ENCODE measurements at places on chromosomes 2 and 18.

DNA sequence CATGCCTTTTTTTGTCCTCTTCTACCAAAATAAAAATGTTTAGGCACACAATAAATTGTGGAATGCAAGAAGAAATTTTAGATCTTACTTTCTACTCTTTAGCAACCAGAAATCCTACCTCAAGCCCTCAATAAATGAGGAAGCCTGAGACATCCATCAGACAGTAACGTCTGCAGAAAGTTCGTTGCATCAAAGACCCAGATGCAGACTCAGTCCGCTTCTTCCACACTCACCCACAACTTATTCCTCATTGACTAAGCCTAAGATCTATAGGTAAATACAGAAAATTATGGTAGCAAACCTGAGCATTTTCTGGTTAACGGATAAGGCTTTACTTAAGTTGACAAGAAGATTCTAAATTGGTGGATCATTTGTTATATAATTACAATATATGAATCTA lies 579.4 kb upstream of the ID2 start:
- H3K4me1 ChIP-seq, result peaks cover 12% of the 10 kb centered on the region
- no peak overlapping the region for H3K4me3 ChIP-seq
- DNase-seq, result no peak
- no peaks in the 10 kb centered on the region for H3K27me3 ChIP-seq
- H3K27ac ChIP-seq, result no peak overlapping the region

- no peak overlapping the region for H3K4me3 ChIP-seq
- H3K27ac ChIP-seq, result no peak overlapping the region
- no peaks in the 10 kb centered on the region for H3K27me3 ChIP-seq
- H3K4me1 ChIP-seq, result peaks cover 11% of the 10 kb centered on the region
- no peak for DNase-seq
- no peaks in the 10 kb centered on the region for H3K36me3 ChIP-seq
Measured at GRCh38 chr18:36378205-36378604, 80.7 kb downstream of the FHOD3 start.

- peaks cover 28% of the 10 kb centered on the region for H3K4me1 ChIP-seq
Measured at GRCh38 chr18:23870676-23871380, 143.7 kb upstream of the TTC39C start.

DNA sequence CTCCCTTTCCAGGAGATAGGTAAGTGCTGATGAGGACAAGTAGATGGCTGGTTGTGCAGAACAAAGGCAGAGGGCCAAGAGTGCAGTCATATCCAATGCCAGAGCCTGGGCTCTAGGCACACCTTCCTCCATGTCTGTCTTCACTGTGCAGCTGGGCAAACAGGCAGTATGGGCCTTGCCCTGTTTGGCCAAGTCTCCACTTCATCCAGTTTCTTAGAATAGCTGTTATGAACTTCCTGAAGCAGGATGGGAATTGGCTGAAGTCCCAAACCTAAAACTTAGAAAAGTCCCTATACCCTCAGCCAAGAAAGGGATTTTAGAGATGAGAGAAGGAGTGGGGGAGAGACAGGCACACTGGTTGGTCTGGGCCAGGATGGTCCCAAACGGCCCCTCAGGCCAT lies 37.5 kb upstream of the CYP26B1 start:
- H3K36me3 ChIP-seq, result no peaks in the 10 kb centered on the region
- H3K4me3 ChIP-seq, result no peak overlapping the region
- H3K4me1 ChIP-seq, result no peaks in the 10 kb centered on the region
- no peak for DNase-seq
- no peak overlapping the region for H3K27ac ChIP-seq
- no peaks in the 10 kb centered on the region for H3K27me3 ChIP-seq

DNA sequence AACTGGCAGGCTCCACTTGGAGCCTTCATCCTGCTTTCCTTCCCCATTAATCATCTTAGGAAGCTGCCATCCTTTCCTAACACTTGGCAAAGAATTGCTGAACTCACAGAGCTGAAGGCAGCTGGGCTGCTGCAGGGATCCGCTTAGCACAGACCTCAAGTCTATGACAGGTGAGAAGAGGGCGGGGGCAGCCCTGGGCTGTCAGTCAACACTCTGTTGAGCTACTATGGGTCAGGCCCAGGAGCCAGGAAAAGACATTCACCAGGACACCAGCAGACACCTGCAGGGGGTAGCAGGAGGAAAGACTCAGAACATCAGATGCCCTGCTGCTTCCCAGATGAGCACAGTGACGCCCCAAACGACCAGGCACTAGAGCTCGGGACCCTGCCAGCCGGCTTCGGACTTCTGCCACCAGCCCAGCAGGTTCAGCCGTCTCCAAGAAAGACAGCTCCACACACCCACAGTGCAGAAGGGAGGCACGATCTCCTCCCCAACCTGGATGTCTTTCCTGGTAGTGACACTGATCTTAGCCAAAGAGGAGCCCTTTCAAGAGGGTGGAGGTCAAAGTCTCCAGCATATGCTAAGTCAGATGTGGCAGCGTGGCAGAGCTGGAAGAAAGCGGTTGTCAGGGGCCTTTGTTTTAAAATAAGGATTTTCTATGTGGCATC lies 55.2 kb downstream of the SNORC start:
- no peaks in the 10 kb centered on the region for H3K27me3 ChIP-seq
- H3K4me3 ChIP-seq, result peak overlapping the region; percentile 71
- peaks cover 18% of the 10 kb centered on the region for H3K36me3 ChIP-seq

GRCh38 chr18:44245019-44245418 lies 435.7 kb upstream of the SETBP1 start:
- no peaks in the 10 kb centered on the region for H3K4me1 ChIP-seq
- no peaks in the 10 kb centered on the region for H3K27me3 ChIP-seq
- H3K4me3 ChIP-seq, result no peak overlapping the region
- H3K36me3 ChIP-seq, result no peaks in the 10 kb centered on the region

DNA sequence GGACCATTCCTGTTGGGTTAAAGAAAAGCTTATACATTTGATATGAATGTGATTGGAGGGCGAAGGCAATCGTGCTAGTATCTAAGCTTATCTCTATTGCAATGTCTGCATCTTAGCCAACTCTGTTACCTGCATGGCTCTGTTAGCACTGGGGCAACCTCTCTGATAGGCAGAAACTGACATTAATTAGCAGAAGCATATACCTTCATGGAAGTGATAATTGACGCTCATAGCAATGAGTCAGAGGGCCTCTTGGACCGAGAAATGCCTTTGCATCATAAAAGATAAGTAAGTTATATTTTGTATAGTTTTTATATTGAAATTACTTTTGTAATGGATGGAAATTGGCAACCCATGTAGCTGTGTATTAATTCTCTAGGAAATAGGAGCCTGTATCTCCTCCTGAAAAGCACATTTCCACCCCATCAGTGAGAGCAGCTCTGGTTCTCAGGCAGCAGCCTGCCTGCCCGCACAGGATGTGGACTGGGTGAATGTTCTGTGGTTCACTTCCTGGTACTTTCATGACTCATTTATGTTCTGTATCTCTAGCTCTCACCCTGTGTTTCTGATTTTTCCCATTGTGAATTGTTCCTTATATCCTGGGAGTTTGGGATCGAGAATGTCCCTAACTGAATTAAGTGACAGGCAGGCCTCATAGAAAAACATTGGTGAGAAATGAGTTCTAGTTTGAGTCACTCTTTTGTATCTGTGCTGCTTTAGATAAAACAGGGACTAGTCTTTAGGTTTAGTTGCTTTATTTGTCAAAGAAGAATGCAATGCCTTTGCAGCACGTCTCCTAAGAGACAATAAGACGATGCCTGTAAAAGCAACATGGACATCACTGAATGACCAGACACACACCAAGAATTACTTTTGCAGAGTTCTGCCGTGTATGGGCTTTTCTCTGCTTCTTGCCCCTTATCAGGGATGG lies 344.9 kb downstream of the DCDC2C start:
- no peak overlapping the region for H3K4me3 ChIP-seq
- no peaks in the 10 kb centered on the region for H3K4me1 ChIP-seq
- no peaks in the 10 kb centered on the region for H3K27me3 ChIP-seq
- peak; percentile 22 for DNase-seq
- no peak overlapping the region for H3K27ac ChIP-seq
- no peaks in the 10 kb centered on the region for H3K36me3 ChIP-seq

- no peak for DNase-seq
- H3K4me3 ChIP-seq, result no peak overlapping the region
- no peaks in the 10 kb centered on the region for H3K4me1 ChIP-seq
- H3K36me3 ChIP-seq, result no peaks in the 10 kb centered on the region
- no peak overlapping the region for H3K27ac ChIP-seq
- H3K27me3 ChIP-seq, result no peaks in the 10 kb centered on the region
Measured at GRCh38 chr2:116141891-116142474, 1672.5 kb upstream of the DDX18 start.

- H3K27ac ChIP-seq, result no peak overlapping the region
- H3K4me3 ChIP-seq, result no peak overlapping the region
- H3K27me3 ChIP-seq, result no peaks in the 10 kb centered on the region
- no peaks in the 10 kb centered on the region for H3K4me1 ChIP-seq
- DNase-seq, result no peak
Measured at GRCh38 chr2:3408781-3409180, 29.3 kb downstream of the TRAPPC12 start.

DNA sequence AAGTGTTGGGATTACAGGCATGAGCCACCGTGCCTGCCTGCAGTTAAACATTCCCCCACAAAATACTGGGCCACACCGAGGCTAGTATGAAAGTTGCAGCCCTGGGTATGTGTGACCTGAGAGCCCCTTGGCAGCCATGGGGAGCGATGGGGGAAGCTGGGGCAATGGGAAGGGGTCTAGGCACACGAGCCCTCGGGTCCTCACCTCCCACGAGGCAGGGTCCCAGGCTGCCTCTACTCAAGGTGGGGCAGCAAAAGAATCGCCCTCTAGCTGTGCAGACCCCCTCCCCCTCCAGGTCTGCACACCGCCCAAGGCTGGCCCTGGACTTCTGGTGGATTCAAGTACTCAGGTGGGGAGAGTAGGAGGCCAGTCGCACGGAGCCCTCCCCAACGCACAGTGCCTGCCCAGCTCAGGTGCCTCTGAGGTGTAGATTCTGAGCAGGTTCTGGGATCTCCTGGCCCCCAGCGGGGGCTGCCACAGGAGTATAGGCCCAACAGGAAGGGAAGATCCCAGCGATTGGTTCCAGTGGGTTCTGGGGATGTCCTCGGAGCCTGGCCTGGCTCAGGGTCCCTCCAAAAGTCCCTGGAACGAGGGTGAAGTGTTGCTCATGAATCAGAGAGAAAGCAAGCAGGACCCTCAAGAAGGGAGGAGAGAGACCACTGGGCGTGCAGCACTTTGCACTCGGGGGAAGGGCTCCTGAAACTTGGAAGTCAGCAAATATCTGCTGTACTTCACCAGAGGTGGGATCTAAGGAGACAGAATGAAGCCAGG lies 2.6 kb downstream of the GPR35 start:
- H3K4me3 ChIP-seq, result no peak overlapping the region

GRCh38 chr2:47070920-47071824 lies 83.9 kb downstream of the STPG4 start:
- DNase-seq, result peak; percentile 77
- no peaks in the 10 kb centered on the region for H3K27me3 ChIP-seq
- H3K27ac ChIP-seq, result peak overlapping the region; percentile 56
- peaks cover 47% of the 10 kb centered on the region for H3K4me1 ChIP-seq
- no peak overlapping the region for H3K4me3 ChIP-seq

DNA sequence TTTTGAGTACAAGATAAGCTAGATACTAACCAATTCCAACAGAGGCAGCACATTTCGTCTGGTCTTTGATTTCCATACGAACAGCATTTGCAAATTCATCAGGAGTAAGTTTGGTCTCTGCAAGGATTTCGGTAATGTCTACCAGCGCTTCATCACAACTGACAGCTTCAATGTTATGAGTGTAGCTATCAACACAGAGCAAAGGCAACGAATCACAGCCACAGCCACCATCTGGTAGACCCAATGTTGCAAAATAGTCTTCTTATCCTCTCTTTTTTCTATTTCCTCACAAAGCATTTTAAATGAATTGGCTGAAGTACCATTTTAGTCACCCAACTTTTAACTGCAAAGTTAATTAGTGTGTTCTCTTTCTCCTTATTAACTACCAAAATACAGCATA lies 68.3 kb downstream of the REV1 start:
- no peaks in the 10 kb centered on the region for H3K27me3 ChIP-seq
- H3K4me3 ChIP-seq, result no peak overlapping the region
- DNase-seq, result no peak
- H3K4me1 ChIP-seq, result peaks cover 12% of the 10 kb centered on the region
- H3K36me3 ChIP-seq, result peaks cover 29% of the 10 kb centered on the region

DNA sequence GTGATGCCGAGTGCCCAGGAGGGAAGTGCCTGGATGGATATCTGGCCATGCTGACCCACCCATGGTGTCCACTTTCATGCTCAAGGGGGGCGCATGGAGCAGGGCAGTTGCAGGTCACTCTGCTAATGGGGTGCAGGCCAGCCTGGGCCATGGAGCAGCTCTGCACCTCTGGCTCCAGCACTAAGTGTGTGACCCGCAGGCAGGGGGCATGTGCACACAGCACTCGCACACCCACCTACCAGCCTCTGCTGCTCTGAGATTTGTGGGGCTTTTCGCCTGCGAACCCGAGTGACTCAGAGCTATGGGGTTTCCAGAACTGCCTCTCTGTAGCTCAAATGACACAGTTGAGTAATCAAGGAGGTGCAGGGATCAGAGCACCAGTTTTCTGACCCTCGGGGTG lies 66.2 kb downstream of the CYP26B1 start:
- no peak for DNase-seq
- no peaks in the 10 kb centered on the region for H3K36me3 ChIP-seq
- no peaks in the 10 kb centered on the region for H3K4me1 ChIP-seq
- H3K4me3 ChIP-seq, result no peak overlapping the region

GRCh38 chr2:60641811-60642788 lies 88.6 kb upstream of the BCL11A start:
- H3K36me3 ChIP-seq, result no peaks in the 10 kb centered on the region
- no peaks in the 10 kb centered on the region for H3K4me1 ChIP-seq
- H3K27ac ChIP-seq, result no peak overlapping the region

DNA sequence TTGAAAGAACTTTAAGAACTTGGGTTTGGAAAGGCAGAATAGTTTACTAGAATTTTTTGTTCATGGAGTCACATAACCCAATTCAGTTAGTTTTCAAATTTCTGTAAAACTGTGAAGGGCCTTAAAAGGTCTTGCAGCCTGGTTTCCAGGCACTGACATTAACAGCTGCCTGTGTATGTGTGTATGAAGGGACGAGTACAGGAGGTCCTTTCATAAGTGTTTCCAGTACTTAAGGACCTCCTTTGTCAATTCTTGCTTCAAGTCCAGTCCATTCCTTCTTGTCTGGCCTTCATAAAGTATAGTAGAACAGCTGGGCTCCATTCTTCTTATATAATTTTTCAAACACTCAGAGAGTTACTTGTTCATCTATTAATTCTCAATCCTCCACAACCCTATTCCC lies 136.5 kb downstream of the NR4A2 start:
- H3K4me3 ChIP-seq, result no peak overlapping the region
- DNase-seq, result no peak
- peaks cover 7% of the 10 kb centered on the region for H3K4me1 ChIP-seq
- H3K27ac ChIP-seq, result no peak overlapping the region
- H3K36me3 ChIP-seq, result no peaks in the 10 kb centered on the region
- no peaks in the 10 kb centered on the region for H3K27me3 ChIP-seq

GRCh38 chr2:213227458-213227857 lies 56.8 kb upstream of the SPAG16 start:
- no peaks in the 10 kb centered on the region for H3K36me3 ChIP-seq
- 0 out of 2 replicates have a peak, but pooled peaks cover 5% of the 10 kb centered on the region for H3K4me1 ChIP-seq
- H3K27me3 ChIP-seq, result no peaks in the 10 kb centered on the region
- no peak overlapping the region for H3K27ac ChIP-seq
- H3K4me3 ChIP-seq, result no peak overlapping the region

GRCh38 chr2:147099845-147100244 lies 745.0 kb upstream of the ACVR2A start:
- peak; percentile 81 for DNase-seq
- H3K27ac ChIP-seq, result no peak overlapping the region
- H3K27me3 ChIP-seq, result no peaks in the 10 kb centered on the region
- peaks cover 15% of the 10 kb centered on the region for H3K4me1 ChIP-seq

GRCh38 chr2:45283764-45284620 lies 274.7 kb upstream of the SIX2 start:
- peak; percentile 97 for DNase-seq
- H3K27me3 ChIP-seq, result no peaks in the 10 kb centered on the region
- H3K4me1 ChIP-seq, result peaks cover 70% of the 10 kb centered on the region
- H3K4me3 ChIP-seq, result no peak overlapping the region
- H3K27ac ChIP-seq, result peak overlapping the region; percentile 98

All from PC-3 (cell line).